CD8-positive, alpha-beta memory T cell (primary cell): ENCODE measurements at places on chromosomes 16 and 17.

DNA sequence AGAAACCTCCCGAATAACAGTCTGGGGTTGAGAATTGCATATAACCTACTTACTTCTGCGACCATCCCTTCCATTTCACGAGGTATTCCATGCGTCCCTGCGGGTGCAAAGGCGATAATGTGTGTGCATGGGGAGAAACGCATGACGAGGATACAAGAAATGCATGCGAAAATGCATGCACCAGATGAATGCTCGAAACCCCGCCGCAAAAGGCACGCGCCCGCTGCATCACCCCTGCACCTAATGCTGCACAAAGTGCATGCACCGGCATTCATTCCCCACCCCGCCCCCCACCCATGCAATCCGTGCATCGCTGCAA is 474 bp downstream of the CBX8 start:
- no peak for DNase-seq

- DNase-seq = peak; percentile 26
Measured at GRCh38 chr17:5237541-5238016, 2.9 kb upstream of the SCIMP start.

DNA sequence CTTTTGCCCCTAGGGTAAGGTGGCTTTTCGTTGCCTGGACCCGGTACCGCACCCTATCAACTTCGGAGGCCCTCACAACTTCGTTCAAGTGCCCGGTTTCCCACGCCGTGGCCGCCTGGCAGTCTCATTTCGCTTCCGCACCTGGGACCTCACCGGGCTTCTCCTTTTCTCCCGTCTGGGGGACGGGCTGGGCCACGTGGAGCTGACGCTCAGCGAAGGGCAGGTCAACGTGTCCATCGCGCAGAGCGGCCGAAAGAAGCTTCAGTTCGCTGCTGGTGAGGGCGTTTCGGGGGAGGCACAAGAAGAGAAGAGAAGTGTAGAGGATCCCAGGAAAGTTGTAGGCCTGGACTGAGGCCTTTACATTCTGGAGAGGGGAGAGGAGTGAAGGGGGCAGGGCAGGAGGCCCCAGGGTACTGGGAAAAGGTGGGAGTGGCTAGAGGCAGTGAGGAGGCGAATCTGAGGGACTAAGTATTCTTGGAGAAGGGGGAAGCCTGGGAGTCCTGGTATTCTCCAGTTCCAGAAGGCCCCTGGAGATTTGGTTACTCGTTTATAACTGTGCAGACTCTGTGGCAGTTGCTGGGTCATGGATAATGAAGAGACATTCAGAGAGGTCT is 5.5 kb downstream of the CNTNAP1 start:
- no peak for DNase-seq

- DNase-seq = no peak
Measured at GRCh38 chr17:31286587-31286986, 10.5 kb downstream of the OMG start.

DNA sequence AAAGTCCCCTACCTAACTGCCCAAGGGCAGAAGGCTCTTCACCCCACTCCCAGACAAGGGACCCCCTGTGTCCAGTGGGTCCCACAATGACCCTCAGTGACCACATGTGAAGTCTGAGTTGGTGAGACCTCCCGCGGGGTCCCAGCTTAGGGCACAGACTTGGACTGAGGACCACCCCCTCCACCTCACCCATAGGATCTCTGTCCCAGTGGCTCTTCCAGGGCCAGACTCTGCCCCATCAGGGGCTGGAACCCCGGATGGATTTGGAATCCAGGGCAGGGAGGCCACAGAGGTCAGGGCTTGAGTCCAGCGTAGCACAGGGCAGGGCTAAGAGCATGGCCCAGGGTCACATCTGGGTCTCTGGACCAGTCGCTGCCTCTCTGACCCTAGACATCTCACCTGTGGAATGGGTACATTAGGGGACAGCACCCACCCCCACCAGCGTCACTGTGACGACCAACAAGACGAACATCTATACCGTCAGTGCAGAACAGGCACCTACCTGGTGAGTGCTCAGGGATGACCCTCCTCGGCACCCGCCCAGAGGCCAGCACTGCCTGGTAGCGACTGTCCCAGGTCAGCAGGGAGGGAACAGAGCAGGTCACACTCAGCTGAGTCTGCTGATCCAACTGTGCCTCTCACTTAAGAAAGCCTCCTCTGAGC is 37.7 kb downstream of the TNFRSF13B start:
- no peak for DNase-seq

DNA sequence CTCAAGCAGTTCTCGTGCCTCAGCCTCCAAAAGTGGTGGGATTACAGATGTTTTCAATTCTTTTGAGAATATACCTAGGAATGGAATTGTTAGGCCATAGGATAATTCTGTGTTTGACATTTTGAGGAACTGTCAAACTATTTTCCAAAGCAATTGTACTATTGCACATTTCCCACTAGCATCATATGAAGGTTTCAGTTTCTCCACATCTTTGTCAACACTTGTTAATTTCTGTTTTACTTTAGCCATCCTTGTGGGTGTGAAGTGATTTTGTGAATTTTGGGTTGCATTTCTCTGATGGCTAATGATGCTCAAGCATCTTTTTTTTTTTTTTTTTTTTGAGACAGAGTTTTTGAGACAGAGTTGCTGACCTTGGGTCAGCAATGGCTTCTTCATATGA is 6.2 kb downstream of the NT5M start:
- no peak for DNase-seq

DNA sequence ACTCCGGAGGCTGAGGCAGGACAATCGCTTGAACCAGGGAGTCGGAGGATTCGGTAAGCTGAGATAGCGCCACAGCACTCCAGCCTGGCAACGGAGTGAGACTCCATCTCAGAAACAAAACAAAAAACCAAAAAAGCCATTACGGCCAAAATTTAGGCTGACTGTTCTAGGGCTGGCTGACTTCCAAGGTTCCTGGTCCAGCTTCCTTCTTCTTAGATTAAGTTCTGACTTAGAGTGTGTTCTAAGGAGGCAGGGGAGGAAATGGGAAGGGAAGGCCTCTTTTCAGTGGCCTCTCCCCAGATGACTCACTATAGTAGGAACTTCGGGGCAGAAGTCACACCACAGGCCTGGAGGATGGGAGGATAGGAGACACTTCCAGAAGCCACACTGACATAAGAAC is 27.7 kb upstream of the CLEC18B start:
- no peak for DNase-seq

- DNase-seq = no peak
Measured at GRCh38 chr16:66369055-66369592, 2.6 kb downstream of the CDH5 start.

DNA sequence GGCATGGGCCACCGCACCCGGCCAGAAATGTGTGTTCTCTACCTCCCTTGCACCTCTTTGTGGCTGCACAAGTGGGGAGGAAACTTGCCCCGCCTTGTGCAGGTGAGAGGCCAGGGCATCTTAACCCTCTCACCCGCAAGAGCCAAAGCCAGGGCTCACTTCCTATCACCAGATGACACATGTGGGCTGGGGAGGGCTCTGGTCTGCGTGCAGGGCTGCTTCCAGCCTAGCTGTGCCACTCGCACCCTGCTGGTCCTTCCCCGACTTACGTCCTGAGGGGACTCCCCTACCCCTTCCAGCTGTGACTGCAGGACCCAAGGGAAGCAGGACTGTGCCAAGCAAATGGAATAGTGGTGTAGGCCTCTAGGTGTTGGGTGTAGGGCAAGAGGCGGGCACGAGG is 6.9 kb downstream of the MIEF2 start:
- DNase-seq = no peak

DNA sequence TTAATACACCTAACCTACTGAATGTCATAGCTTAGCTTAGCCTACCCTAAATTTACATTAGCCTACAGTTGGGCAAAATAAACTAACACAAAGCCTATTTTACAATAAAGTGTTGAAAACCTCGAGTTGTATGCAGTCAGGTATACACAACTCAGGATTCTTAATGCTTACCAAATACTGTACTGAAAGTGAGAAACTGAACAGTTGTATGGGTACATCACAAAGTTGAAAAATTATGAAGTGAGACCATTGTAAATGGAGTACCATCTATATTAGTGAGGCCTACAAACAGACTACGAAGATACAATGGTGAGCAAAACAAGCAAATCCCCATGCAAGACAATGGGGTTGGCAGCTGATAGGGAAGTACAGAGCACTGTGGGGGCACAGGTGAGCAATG is 79.7 kb downstream of the VAT1L start:
- no peak for DNase-seq

- no peak for DNase-seq
Measured at GRCh38 chr16:50533317-50533716, 14.9 kb upstream of the NKD1 start.

GRCh38 chr17:1870592-1870991 is 40.8 kb downstream of the RPA1 start:
- peak; percentile 81 for DNase-seq

DNA sequence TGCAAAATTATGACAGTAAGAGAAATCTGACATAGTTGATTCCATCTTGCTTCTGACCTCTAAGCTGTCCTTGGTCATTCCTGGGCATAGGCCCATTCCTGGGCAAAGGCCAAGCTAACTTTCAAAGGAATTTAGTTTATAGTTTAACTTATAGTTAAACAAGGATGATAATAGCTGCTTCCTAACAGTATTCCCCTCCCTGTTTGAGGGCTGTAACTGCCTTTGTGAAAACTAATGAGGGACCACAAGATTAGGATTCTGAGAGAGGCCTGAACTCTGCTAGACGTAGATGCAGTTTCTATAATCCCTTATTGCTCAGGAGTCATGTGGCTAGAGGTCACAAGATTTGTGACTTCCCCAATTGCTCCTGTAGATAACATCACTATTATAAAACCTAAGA is 80.2 kb upstream of the ASIC2 start:
- DNase-seq = no peak

- DNase-seq = no peak
Measured at GRCh38 chr17:13735861-13736260, 134.1 kb upstream of the HS3ST3A1 start.

DNA sequence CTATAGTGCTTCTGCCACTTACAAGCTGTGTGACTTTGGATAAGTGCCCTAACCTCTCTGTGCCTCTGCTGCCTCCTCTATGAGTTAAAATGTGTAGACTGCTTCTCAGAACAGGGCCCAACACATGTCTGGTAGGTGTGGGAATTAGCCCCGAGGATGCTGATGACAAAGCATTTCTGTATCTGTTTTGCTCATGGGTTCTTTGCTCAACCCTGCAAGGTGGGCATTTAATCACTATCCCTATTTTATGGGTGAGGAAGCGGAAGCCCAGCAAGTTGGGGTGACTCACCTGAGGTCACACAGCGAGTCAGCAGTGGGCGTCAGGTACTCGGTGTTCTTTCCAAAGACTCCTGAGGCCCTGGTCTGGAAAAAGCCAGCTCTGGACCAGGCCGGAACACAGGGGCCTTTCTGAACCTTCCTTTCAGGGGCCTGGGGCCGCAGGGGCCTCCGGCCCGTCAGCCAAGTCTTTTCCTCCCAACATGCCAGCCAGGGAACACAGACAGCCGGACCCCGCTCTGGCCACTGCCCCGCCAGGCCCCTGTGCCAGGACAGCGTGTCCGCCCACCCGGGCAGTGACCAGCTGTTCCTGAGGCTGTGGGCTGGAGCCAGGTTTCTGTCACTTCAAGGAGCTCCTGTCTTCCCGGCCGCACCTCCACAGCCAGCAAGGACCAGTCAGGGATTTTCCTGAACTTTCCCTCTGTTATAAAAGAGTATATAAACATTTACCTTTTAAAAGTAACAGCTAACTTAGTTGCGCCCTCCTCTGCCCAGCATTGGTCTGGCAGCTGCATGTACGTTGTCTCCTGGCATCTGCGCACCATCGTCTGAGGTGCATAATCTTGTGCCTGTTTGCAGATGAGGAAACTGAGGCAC is 62.5 kb downstream of the SREBF1 start:
- DNase-seq = no peak

DNA sequence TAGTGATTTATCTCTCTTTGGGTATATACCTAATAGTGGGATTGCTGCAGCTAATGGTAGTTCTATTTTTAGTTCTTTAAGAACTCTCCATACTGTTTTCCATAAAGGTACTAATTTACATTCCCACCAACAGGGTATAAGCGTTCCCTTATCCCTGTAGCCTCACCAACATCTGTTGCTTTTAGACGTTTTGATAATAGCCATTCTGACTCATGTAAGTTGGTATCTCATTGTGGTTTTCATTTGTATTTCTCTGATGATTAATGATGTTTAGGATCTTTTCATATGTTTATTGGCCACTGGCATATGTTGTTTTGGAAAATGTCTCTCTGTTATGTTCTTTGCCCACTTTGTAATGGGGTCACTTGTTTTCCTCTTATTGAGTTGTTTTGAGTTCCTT is 88.5 kb upstream of the ZNF267 start:
- DNase-seq = no peak

DNA sequence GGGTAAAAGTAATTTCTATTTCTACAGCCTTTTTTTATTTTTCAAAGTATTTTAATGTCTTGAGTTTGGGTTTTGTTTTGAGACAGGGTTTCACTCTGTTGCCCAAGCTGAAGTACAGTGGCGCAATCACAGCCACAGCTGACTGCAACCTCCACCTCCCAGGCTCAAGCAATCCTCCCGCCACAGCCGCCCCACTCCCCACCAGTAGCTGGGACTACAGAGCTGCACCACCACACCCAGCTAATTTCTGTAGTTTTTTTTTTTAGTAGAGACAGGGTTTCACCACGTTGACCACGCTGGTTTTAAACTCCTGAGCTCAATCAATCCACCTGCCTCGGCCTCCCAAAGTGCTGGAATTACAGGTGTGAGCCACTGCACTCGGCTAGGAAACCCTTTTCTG is 44.0 kb downstream of the TUBD1 start:
- no peak for DNase-seq

GRCh38 chr17:42329025-42329976 is 41.0 kb downstream of the STAT5A start:
- DNase-seq = no peak

DNA sequence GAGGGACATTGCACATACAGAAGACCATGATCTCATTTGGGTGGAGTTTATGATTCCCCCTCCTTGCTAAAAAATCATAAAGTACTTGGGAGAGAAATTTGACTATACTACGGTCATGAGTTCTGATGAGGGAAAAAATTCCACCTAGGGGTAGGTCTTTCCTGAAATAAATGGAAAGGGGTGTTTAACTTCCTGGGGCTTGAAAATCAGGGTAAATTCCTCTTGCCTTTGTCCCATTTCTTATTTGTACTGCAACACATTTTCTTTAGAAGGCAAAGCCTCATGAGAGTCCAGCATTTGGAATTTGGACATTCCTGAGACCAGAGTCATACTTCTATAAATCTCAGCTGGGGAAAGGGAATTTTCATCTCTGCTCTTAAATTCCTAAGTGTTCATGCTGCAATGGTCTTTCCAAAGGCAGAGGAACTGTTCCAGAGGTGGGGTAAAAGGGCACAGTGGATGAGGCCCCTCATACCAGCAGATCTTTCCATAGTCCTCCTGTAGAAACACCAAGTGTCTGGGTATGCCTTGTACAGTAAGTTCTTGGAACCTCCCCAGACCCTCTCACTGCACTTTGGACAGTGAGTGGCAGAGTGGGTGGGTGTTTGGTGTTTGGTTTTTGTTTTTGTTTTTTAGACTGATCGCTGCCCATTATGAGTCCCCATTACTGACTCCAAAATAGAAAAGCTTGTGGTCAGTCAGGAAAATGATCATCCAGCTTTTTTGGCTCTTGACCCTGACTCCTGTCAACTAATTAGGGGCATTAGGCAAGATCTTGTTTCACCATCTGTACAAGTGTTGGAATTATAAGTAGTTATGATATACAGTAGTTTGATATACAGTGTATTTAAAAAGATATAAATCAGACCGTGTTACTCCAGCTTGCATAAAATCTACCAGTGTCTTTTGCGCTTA is 6.0 kb downstream of the LYRM1 start:
- no peak for DNase-seq

GRCh38 chr17:58028578-58028977 is 21.5 kb upstream of the SRSF1 start:
- no peak for DNase-seq

GRCh38 chr17:55154101-55154500 is 110.7 kb upstream of the HLF start:
- DNase-seq = no peak

- DNase-seq = peak; percentile 89
Measured at GRCh38 chr17:76726776-76727718, at the start of gene METTL23. Gene METTL23, plus strand, starts transcription at chr17:76726839. Its CDS starts 2,872 bp downstream, at chr17:76729711.
